Stimulated activated CD4-positive, alpha-beta T cell treated with anti-CD3 and anti-CD28 coated beads, TNF-alpha, amount 100 ng/mL, for 1 hour (primary cell): ENCODE measurements at places on chromosomes 13 and 19.
A peak's percentile ranks its signal among the peaks of the same experiment; 100 is the strongest.

DNA sequence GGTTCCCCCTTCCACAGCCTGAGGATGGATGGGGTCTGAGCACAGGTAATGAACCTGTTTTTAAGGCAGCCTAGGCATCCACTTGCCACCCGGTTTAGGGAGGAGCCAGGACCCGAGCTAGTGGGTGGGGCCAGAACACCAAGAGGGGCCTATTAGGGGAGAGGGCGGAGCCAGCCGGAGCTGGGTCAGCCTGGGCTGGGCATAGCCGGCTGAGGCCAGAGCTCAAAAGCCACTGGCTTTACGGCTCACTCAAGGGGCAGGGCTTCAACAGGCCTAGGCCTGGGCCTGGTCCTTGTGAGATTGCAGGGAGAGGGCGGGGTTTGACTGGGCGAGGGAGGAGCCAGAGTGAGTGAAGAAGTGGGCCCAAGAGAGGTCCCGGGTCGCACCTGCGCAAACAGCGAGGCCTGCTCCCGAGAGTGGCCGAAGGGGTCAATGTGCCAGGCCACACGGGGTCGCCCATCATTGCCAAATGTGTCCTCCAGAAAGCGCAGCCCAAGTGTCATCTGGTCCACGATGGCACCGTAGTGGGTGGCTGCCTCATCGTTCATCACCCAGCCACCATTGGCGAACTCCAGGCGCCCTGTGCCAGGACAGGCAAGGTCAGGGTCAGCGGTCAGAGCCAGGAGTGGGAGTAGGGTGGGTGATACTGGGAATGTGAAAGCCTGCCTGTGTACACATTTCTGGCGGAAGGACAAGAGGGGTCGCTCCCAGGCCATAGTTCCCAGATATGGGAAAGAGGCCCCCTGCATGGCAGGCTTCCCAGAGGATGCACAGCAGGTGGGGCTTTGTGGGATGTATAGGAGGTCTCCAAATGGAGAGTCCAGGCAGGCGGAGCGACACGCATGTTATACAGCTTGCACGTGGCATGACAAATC, 1.9 kb downstream of the MAN2B1 start:
- no peak for DNase-seq

GRCh38 chr13:109687559-109688448, 98.6 kb downstream of the IRS2 start:
- DNase-seq: no peak

DNA sequence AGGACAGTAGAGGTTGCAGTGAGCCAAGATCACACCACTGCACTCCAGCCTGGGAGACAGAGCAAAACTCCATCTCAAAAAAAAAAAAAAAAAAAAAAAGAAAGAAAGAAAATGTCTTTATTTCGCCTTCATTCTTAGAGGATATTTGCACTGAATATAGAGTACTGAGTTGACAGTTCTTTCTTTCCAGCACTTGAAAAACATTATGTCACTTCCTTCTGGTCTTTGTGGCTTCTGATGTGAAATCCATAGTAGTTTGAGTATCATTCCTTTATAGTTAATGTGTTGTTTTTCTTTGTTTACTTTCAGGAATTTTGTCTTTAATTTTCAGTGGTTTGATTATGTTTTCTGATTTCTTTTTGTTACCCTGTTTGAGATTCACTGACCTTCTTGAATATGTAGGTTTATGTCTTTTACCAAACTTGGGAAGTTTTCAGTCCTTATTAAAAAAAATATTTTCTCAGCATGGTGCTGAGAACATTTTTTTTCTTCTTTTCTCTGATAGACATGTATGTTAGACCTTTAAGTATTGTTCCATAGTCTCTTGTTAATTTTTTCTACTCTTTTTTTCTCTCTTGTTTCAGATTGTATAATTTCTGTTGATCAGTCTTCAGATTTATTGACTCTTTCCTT, 50.1 kb downstream of the PCCA start:
- DNase-seq: no peak

- DNase-seq: no peak
Measured at GRCh38 chr19:38713227-38713649, 31.0 kb downstream of the CAPN12 start.

- DNase-seq: peak; percentile 90
Measured at GRCh38 chr19:8050274-8051096, 2.1 kb upstream of the CCL25 start.

GRCh38 chr13:109355875-109356434, 430.4 kb downstream of the IRS2 start:
- DNase-seq: no peak

- DNase-seq: no peak
Measured at GRCh38 chr13:58992478-58993042, 1171.2 kb downstream of the DIAPH3 start.

- DNase-seq: no peak
Measured at GRCh38 chr19:16976446-16976845, 50.2 kb downstream of the CPAMD8 start.

- DNase-seq: no peak
Measured at GRCh38 chr13:48448285-48448958, 35.5 kb upstream of the LPAR6 start.

DNA sequence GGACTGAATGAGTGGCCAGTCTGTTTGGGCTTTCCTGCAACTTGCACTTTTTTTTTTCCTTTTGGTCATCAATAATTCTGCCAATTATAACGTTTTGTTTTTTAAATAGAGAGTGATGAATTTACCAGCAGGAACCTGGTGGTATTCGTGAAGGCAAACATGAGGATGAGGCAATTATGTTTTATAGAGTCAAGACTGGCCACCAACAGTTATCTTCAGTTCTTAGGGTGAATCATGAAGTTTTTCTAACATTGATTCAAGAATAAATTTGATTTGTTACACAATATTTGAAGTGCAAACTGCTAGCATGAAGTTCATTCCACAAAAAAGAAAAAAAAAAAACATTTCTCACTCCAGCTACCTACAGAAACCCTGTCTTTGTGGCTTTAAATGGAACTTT, 244.5 kb downstream of the SPRY2 start:
- DNase-seq: no peak

DNA sequence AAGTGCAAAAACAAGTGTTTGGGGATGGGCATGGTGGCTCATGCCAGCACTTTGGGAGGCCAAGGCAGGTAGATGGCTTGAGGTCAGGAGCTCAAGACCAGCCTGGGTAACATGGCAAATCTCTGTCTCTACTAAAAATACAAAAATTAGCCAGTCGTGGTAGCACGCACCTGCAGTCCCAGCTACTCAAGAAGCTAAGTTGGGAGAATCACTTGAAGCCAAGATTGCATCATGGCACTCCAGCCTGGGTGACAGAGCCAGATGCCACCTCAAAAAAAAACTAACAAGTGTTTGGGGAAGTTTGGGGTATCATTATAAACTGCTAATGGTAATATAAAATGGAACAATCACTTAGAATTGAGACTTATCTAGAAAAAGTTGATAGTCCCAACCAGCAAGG, 24.6 kb downstream of the XPO4 start:
- no peak for DNase-seq

- DNase-seq: no peak
Measured at GRCh38 chr13:30697177-30697953, 38.0 kb upstream of the ALOX5AP start.

DNA sequence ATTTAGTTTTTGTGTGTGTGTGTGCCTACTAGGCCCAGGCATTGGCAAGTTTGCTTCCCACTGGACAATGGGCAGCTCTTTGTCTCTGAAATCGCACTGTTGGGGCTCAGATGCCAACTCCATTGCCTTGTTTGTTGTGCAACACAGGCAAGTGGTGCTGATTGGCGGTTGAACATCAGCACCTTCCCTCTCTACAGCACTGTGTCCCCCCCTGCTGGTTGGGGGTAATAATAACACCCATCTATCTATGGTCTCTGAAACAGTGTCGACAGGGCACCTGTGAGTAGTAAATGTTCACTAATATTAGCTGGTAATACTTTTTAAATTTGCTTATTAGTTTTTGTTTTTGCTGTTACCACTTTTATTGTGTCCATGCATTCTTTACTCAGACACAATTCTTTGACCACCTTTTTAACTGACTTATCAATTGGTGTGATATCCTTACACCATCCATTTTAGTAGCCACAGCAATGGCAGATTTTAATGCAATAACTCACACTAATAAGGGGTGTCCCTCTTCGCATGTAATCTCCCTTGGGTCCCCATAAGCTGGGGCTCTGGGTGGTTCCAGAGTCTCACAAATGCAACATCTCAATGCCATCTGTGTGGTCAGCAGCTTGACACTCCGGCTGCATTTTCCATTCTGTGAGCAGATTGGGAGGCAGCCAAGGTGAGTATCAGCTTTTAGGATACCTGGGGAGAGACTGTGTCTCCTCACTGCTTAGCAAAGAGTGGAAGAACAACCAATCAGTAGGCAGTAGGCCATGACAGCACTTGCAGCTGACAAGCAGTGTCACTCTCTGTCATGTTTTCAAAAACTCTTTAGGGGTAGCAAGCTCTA, 47.7 kb upstream of the UQCRFS1 start:
- DNase-seq: no peak

GRCh38 chr19:53849237-53849676, 18.4 kb upstream of the MYADM start:
- no peak for DNase-seq

DNA sequence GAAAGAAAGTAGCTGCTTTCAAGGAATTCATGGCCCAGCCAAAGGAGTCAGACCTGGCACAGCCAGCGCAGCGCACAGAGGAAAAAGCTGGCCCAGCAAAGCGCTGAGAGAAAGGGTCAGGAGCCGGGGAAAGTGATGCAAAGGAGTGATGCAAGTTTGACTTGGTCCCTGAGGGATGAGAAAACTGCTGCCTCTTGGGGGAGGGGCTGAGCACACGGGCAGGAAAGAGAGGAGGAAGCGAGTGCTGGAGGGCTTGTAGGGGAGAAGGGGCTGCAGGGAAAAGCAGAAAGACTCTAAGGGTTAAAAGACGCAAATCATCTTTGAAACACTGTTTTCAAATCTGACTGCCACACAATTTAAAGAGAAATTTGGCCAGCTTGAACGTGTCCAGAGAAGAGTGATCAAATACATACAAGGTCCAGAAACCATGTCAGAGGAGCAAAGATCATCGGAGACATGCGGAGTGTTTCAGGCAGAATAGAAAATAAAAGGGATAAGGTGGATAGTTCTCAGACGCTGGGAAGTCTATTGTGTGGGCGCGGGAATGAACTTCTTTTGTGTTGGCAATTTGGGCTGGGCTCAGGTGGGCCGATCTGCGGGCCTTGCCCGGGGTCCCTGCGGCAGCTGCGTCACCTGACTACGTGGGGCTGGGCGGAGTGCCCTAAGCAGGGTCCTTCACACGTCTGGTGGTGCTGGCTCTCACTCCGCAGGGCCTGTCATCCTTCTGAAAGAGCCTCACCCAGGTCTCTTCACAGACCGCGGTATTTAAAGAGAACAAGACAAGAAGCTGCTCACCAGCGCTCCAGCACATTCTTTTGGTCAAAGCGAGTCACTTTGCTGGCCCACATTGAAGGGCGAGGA, 18.1 kb downstream of the N4BP2L1 start:
- no peak for DNase-seq

DNA sequence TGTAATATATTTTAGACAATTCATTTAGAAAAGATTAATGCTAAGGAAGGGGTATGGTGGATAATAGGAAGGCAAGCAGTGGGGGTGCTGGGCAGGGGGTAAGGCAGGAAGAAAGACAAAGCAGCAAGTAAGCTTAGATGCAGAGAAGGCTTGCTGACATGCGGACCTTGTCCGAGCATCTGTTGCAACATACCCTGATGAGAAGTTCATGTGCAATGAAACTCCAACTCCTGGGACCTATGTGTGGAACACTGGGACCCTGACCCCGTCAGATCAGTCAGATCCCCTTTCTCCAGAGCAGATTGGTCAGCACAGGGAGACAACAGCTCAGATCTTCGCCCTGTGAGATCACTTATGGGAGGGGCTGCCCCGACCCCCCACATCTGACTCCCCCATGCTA, 71.3 kb upstream of the ZNF599 start:
- no peak for DNase-seq

DNA sequence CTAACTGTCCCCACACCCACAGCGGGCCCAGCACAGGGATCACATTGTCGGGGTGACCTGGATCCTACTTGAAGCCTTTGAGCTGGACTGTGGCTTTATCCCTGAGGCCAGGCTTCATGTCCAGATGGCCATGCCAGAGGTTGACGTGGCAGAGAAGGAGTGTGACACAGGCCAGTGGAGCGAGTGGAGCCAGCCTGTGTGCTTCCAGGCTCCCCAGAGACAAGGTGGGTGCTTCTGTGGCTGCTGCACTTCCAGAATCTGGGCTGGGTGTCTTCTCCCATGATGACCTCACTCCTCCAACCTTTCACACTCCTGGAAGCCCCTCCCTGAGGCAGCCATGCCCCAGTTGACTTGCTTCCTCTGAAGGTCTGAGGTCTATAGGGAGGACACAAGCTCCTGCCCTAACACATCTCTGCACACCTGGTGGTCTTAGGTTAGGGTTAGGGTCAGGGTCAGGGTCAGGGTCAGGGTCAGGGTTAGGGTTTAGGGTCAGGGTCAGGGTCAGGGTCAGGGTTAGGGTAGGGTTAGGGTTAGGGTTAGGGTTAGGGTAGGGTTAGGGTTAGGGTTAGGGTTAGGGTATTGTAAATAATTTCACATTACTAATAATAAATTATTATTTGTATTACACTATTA, 13.1 kb upstream of the MZF1 start:
- no peak for DNase-seq

GRCh38 chr13:30868799-30869470, 37.1 kb upstream of the MEDAG start:
- no peak for DNase-seq

DNA sequence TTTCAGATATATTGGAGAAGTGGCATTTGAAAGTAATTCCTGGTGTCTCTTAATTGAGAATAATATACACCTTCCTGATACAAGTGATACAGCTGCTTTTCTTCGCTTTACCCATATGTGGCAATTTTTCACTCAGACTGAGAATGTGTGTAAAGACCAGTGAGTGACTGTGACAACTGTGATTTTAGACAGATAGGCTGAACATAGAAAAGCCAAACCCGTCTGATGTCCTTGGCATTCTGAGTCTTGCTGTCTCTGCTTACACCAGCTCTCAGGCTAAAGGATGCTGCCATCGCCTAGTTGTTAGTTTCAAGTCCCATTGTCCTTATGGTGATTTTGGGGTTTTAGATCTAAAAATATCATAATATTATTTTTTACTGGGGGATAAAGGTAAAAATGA, 492.6 kb downstream of the RFC3 start:
- DNase-seq: no peak

DNA sequence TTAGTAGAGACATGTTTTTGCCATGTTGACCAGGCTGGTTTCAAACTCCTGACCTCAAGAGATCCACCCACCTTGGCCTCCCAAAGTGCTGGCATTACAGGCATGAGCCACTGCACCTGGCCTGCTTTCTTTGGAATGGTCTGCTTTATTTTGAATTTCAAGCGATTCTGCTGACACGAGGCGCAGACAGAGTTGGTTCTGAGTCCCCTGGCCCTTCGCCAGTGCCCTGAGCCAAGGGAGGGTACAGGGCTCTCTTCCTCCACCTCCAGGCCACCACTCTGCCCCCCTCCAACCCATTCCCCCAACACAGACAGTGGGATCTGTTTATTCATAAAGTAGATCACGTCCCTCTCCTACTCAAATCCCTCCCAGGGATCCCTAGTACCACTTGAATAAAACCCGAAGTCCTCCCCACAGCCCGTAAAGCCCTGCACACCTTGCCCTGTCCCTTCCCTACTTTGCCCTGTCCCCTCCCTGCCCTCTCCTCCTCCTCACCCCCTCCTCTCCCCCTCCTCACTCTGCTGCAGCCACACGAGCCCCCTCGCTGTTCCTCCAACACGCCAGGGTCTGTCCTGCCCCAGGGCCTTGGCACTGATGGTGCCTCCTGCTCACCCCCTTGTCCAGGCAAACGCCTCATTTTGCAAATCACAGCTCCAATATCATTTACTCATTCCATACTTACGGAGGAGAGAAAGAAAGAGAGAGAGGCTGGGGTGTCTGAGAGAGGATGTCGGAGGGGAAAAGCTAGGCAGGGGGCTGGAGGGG, 22.4 kb downstream of the ZNRF4 start:
- no peak for DNase-seq

GRCh38 chr13:43980587-43980986, 100.9 kb downstream of the LACC1 start:
- no peak for DNase-seq
